ENCODE measurements at places on chromosomes 6 and 20.

- no peak for DNase-seq
These were observed 159.6 kb downstream of the TMEM200A start for GRCh38 chr6:130525408-130525807.

- no peak for DNase-seq
These were observed 1067.0 kb upstream of the MAP3K7 start for GRCh38 chr6:91653895-91654294.

DNA sequence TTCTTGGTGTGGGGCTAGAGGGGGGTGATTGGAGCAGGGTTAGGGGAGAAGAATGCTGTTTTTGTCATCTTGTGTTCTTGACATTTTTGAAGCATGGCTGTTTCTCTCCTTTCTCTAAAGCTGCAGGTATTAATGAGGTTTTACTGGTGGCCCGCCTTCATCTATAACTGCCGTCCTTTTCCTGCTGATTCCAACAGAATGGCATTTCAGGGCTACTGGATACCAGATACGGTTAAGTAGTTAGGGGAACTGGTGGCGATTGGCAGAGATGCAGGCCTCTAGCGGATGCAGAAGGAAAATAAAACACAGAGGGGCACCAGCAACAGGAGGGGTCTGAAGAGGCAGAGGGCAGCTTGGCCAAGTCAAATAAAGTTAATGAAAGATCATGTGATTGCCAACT is 89.7 kb upstream of the EEF1E1 start:
- DNase-seq = no peak

GRCh38 chr6:130620338-130620781 is 206.8 kb upstream of the SMLR1 start:
- no peak for DNase-seq

DNA sequence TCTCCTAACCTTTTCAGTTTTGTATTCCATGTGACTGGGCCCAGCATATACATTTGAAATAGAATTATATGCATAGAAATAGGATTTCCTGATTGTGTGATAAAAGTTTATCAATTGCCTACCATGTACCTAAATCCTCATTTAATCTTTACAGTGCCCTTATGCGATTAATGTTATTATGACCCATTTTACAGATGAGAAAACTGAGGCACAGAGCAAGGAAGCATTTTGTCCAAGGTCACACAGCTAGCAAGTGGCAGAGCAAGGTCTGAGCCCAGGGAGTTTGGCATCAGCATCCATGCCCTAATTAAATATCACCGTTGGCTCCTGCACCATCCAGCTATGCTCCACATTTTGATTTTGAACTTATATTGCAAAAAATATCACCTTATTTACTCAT is 28.2 kb upstream of the PAX1 start:
- no peak for DNase-seq

GRCh38 chr20:44704551-44704971 is 10.6 kb upstream of the CCN5 start:
- DNase-seq = no peak

DNA sequence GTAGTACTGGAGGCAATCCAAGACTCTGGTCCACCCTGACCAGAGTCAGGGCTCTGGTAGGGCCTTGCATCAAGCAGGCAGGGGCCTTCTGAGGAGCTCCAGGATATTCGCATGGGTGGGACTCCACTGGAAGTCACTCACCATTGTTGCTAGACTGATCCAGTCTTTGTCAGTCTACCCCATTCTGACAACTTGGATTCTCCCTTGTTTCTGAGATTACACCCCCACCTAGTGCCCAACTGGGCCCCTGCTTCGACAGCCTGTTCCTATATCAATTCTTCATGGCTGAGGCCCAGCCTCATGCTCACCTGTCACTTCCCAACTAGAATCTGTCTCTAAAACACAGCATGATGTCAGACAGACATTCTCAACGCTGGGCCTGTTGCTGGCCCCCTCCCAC is 5.2 kb downstream of the SLC35D3 start:
- peak; percentile 54 for DNase-seq
